ENCODE measurements at places on chromosomes 4 and X.

DNA sequence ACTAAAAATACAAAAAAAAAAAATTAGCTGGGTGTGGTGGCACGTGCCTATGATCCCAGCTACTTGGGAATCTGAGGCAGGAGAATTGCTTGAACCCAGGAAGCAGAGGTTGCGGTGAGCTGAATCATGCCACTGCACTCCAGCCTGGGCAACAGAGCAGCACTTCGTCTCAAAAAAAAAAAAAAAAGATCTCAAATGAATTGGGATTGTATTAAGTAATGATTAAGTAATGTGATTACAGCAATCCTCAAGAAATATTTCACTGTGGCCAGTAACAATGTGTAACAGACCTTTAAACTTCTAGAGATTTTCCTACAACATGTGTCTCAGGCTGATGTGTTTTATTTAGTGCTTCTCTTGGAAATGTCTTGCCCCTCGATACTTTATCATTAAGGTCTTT is 46.8 kb downstream of the PKD2 start:
- DNase-seq, result no peak

- peak; percentile 69 for DNase-seq
Measured at GRCh38 chr4:55008166-55009056, 117.0 kb downstream of the KDR start.

DNA sequence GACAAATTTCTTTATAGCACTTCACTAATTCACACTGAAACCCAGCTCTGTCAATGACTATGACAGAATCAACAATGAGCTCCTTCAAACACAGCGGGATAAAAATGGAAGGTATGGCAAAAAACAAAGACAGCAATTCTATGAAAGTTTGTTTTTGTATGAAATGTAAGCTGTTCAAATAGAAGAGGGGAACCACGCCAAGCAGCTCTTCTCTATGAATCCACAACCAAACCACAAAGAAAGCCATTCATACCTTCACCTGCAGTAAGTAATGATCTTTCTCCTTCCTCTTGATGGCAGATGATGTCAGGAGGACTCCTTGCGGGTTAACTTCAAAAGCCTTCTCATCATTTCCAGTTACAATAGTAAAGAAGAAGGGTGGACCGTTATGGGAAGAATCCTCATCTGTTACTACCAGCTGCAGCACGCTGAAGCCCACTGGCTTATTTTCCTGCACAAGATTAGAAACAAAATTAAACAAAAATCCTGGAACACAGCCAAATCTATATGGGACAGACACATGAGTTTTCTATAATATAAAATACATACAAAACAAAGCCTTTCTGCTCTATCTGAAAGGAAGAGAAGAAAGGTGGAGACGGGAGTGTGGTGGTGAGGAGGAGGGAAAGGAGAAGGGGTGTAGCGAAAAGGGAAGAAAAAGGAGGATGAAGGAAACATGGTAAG is 48.9 kb upstream of the MTNR1A start:
- no peak for DNase-seq

- no peak for DNase-seq
Measured at GRCh38 chr4:71300964-71301363, 37.9 kb upstream of the SLC4A4 start.

DNA sequence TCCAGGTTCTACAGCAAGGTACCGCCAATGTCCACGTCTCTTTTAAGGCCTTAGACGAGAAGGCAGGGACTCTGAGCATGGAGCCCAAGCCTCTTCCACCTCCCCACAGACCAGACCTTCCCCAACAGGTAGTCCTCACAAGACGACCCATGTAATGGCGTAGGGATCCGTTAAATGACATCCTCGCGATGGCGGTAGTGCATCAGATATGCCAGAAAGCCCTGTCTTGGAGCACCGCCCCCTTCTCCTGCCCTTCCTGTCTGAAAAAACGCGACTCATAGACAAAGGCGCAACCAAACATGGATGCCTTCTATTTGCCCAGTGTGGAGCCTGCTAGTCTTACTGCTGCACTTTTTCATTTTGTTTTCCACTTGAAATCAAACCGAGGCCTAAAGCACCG is 185.4 kb downstream of the OR13H1 start:
- DNase-seq, result peak; percentile 97

DNA sequence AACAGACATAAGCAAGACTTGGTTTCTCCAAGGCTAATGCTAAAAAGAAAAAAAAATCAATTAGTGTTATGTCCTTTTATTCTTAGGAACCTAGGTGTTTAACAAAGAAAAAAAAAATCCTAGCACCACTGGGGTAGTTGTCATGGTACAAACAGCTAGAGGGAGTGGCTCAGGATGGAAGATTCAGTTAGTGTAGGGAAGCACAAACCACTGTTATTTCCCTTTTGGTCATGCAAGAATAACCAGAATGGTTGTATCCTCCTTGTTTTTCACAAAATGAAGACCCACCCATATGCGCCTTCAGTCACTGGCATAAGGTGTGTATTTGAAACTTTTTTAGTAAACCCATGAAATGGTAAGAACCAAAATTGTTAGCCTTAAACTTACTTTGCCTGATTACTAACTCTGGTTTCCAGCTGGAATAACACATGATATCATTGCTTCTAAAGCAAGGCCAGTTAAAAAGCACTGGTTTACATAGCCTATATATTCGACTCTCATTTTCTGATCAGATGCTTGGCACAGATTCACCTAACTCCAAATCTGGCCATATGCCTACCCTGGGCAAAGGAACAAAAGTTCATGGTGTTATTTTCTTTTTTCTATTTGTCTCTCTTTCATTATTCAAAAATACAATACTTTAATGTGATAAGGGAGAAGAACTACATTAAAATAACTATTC is 132.6 kb downstream of the SCFD2 start:
- DNase-seq, result no peak
